ENCODE measurements at places on chromosomes 6 and 20. TPM values are rescaled to one million over a fixed set of nuclear protein-coding genes. Genes with fewer than 3 reads are reported as not detected.
A peak's percentile ranks its signal among the peaks of the same experiment; 100 is the strongest.

- peak; percentile 73 for DNase-seq
These were observed 131.4 kb upstream of the TRAF3IP2 start for GRCh38 chr6:111737065-111737521.

DNA sequence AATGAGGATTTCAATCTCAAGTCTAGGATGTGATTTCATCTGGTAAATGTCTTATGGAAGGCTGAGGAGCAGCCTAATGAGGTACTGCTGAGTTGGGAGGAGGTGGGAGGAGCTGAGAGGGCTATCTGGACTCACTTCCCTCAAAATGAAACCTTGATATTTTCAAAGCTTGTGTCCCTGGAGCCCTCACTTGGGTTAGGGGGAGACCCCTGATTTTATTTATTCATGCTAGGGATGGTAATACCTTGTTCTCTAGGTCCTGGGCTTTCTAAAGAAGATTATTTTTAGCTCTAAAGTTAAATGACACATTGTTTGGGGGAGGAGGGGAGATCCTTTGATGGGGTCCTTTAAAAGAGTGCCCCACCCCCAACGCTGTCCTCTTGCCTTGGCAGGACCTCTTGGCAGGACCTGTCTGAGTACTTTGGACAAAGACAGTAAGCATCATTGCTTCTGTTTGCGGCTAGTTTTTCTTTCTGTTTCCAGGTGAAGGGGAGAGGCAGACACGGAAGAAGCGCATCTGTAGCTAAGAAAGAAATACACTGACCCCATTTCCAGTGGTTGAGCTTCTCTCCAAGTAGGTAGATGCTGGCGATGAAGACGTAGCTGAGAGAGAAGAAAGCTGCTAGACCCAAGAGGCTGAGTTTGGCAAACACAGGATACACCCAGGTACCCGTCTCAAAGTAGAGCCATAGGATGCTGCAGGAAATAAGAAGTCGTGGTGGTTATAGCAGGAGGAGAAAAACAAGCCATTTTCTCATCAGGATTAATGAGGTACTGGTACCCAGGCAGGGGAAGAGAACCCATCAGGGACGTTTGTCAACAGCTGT, 55.6 kb downstream of the ADTRP start:
- DNase-seq = no peak

GRCh38 chr20:35490736-35491181, 35.4 kb downstream of the CEP250 start:
- DNase-seq = peak; percentile 80

DNA sequence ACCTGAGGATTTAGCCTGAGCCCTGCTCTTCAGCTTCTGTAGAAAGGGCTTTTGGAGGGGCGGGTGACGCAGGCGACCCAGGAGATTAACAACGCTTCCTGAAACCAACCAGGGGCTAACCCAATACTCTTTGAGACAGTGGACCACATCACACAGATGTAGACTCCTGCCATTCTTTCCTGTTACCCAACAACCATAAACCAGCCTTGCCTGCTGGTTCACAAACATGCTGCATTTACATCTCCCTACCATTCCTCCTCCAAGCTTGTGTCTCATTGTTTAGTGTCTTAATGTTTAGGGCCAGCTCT, 28.3 kb downstream of the PPP1R16B start:
- peak; percentile 70 for DNase-seq

Gene UBE3D
- total RNA-seq = 7.6 TPM

DNA sequence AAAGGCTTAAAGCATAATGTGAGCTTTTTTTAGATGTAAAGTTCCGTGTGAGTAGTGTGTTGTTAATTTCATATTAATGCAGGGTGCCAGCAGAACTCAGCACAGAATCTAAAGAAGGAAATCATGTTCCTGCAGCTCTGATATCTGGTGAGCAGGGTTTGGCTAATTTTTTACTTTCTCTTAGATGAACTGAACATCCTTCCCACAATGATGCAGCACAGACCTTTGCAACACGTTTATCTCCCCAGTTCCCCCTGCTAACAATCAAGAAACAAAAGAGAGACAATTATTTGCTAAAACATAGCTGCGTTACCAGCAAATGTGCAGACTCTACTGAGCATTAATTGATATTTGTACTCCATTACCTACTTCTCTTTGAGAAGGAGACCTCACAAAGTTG, 39.1 kb upstream of the ATXN1 start:
- no peak for DNase-seq

GRCh38 chr6:109428889-109429477, 11.4 kb downstream of the PPIL6 start:
- no peak for DNase-seq

Gene RCAN2
- total RNA-seq = not detected

GRCh38 chr20:24581443-24582170, 112.2 kb downstream of the SYNDIG1 start:
- DNase-seq = no peak

Gene KIF25
- not detected for total RNA-seq

DNA sequence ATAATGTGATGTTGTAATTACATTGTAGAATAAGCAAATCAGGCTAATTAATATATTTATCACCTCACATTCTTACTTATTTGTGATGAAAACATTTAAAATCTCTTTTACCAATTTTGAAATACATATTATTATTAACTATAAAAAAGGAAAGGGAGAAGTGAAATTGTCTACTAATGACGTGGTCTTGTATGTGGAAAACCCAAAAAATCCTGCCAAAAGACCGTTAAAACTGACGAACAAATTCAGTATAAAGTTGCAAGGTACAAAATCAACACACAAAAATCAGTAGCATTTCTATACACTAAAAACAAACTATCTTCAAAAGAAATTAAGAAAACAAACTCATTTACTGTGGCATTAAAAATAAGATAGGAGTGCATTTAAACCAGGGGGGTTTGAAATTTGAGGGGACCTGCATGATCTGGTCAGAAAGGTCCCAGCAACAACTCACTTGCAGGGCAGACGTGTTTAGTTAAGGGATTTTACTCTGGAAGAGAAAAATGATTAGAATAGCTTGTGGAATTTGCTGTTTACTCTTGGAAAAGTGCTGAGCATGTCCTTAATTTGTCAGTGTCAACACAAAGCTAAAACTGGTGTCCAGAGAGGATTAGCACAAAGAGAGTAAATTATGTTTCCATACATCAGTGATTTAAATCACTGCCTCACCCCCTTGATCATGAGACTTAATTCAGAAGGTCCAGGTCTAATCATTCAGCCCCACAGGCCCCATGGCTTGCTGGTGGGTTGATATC, 235.0 kb upstream of the RIN2 start:
- DNase-seq = no peak

- DNase-seq = no peak
These were observed 48.3 kb downstream of the RREB1 start for GRCh38 chr6:7155871-7156579.

GRCh38 chr6:105374010-105374420, 28.9 kb downstream of the PREP start:
- DNase-seq = no peak

- DNase-seq = no peak
These were observed 15.4 kb downstream of the TMEM14B start for GRCh38 chr6:10763006-10763405.

Data from activated CD8-positive, alpha-beta T cell treated with anti-CD3 and anti-CD28 coated beads for 36 hours (primary cell).